ENCODE measurements at places on chromosomes 13 and 19. TPM values are rescaled to one million over a fixed set of nuclear protein-coding genes. Genes with fewer than 3 reads are reported as not detected.

Gene ZNF226
- total RNA-seq: 38.2 TPM

Gene LENG8
- total RNA-seq: 312 TPM

Gene SIGLECL1
- not detected for total RNA-seq

DNA sequence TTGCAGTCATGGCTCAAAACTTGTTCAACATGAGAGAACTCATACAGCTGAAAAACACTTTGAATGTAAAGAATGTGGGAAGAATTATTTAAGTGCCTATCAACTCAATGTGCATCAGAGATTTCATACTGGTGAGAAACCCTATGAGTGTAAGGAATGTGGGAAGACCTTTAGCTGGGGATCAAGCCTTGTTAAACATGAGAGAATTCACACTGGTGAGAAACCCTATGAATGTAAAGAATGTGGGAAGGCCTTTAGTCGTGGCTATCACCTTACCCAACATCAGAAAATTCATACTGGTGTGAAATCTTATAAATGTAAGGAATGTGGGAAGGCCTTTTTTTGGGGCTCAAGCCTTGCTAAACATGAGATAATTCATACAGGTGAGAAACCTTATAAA is 20.1 kb downstream of the ZNF283 start:
- DNase-seq: no peak

DNA sequence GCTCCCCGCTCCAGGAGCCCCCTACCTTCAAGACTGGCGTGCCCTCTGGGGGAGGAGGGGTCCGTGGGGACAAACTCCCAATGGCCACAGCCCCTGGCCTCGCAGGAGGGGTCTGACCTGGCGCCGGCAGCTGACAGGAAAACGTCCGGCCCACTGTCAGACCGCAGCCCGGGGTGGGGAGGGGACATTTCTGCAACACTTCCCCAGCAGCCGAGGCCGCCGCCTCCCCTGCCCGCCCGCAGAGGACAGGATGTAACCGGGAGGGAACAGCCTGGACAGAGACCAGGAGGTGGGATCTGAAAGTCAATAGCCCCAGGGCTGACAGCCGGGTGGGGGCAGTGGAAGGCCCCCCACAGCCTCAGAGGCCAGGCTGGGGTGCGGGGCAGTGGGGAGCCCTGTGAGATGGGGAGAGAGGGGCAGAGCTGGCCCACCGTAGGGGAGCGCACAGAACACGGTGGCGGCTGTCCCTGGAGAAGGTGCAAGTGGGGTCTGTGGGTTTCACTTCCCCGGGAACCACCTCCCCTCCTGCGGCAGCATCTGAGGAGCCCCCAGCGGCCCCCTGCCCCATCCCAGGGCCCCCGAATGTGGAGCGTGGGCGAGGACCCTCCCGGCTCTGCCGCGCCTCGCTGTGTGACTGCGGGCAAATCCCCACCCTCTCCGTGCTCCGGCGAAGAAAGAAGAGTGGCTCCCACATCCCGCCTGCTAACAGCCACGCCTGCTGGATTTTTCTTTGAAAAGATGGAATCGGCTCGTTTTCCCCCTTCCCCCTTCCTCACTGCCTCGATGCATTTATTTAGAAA is at the start of gene PEAK3:
PEAK3 (minus strand) TSS at position 114 of the 800 bp plus-strand sequence. CDS start 1,244 bp downstream, outside the sequence.
- no peak for DNase-seq

DNA sequence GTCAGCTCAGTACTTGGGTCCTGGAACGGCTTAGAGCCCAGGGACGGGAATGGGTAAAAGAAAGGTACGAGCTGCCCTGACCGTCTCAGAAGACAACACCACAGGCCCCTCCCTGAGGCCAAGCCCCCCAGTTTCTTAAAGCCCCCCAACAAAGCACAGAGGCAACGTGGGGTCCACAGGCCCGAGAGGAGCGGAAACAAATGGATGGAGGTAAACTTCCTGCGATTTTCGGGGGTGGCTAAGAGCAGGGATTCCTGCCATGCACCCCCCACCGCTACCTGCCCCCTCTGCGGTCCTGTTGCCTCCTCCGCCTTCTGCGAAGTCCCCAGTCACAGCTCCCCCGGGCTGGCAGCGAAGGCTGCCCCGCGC is 48.2 kb downstream of the PTPRS start:
- DNase-seq: no peak

DNA sequence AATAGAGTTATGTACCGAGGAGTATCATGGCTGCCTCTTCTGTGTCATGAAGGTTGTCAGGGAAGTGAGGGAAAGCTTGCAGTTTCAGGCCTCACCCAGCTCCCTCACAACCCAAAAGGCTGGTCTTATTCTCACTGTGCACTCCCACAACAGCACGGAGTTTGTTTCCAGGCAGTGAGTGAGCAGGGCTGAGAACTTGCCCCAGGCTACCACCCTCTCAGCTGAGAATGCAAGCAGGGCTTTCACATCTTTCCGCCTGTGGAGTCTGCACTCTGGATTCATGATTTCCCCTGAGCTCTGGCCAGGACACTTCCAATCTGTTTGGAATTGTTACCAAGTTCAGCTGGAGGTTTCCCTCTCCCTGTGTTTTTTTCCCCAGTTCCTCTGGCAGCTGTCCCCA is 2284.7 kb upstream of the PCDH20 start:
- DNase-seq: no peak

GRCh38 chr19:7784856-7785255 is 21.8 kb downstream of the CLEC4M start:
- no peak for DNase-seq

DNA sequence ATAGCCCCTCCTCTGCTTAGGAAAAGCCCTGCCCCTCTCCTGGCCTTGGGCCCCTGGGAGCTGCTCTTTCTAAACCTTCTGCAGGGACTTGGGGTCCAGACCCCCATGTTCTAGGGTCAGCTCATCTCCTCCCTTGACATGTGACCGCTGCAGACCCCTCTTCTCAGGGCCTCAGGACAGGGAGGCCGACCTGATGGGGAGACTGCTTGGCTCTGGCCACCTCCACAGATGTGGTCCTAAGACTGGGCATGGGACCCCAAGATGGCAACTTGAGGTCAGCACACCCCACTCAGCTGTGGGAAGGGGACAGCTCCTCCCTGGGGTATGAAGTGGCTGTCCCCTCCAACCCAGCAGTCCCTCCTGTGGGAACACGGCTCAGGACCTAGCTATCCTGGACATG is 3.9 kb upstream of the SIX5 start:
- no peak for DNase-seq

- peak; percentile 81 for DNase-seq
These were observed at the start of gene AMER2 for GRCh38 chr13:25171517-25172302. Gene AMER2 (minus strand): TSS chr13:25172288. CDS start chr13:25171619, 669 bp downstream.

DNA sequence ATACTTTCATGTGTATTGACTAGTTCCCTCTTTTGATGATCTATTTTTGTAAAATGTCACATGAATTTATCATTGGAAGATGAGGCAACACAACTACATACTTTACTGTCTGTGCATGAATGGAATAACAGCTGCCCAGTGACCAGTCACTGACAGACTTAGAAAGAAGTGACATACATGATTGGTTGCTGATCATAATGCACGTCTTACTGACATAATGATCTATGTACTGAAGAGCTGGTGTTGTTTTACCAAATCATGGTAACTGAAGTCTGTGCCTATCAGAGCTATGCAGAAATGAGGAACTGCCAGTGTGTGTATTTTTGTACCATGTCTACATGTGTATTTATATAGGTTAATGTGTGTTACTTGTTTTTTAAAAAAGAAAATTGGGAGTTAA is 26.5 kb downstream of the GPR18 start:
- no peak for DNase-seq

DNA sequence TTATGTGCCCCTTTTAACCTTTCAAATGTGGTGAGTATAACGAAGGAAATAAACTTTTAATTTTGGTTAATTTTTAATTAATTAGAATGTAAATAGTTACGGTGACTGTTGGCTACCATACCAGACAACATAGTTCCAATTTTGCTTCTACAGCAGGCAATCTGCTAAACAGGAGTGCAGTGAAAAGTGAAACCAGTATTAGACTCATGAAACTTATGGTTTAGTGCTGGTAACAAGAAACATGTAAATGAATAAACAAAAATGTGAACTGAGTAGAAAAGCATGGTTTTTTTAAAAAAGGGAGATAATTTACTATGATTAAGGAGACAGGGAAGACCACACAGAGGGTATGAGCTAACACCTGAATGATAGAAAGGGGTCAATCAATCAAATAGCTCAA is 478.4 kb downstream of the PCDH9 start:
- no peak for DNase-seq

DNA sequence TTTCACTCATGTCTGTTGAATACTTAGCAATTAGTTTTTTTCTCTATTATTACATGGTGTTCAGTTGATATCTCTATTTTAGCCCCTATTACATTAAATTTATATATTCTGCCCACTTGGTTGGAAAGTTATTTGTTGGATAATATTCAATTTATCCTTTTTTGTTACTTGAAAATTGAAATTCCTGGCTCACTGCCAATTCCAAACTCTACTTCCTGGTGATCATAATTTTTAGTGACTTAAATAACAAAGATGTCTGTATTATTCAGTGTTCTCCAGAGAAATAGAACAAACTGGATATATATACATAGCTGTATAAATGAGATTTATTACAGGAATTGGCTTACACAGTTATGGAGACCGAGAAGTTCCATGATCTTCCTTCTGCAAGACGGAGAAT is 93.6 kb downstream of the GPC5 start:
- no peak for DNase-seq
